ENCODE measurements at places on chromosomes 7 and 10.

DNA sequence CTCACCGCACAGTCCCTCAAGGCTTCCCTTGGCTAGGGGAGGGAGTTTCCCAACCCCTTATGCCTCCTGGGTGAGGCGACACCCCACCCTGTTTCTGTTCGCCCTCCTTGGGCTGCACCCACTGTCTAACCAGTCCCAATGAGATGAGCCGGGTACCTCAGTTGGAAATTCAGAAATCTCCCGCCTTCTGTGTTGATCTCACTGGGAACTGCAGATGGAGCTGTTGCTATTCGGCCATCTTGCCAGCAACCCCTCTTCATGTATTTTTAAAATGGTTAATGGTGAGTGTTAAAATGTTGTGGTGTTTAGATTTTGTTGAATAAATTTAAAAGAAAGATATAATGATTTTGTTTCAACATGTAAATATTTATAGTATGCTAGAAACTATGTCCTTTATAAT lies 22.0 kb downstream of the UMAD1 start:
- DNase-seq: no peak

DNA sequence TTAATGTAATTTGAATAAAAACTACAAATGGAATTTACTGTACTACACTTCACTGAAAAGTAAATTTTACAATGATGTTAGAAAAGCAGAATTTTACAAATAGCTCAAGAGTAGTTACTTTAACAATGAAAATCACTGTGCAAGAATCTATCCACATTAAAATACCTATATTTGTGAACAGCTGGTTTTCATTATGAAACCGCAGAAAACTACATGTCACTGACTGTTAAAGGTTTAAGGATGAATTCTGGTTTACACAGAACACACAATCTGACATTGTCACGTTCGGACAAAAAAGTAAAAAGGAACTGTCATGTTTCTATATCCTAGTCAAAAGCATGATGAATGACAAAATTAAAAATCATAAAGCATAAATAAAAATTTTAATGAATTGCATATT lies 415.3 kb upstream of the PRKCQ start:
- no peak for DNase-seq

DNA sequence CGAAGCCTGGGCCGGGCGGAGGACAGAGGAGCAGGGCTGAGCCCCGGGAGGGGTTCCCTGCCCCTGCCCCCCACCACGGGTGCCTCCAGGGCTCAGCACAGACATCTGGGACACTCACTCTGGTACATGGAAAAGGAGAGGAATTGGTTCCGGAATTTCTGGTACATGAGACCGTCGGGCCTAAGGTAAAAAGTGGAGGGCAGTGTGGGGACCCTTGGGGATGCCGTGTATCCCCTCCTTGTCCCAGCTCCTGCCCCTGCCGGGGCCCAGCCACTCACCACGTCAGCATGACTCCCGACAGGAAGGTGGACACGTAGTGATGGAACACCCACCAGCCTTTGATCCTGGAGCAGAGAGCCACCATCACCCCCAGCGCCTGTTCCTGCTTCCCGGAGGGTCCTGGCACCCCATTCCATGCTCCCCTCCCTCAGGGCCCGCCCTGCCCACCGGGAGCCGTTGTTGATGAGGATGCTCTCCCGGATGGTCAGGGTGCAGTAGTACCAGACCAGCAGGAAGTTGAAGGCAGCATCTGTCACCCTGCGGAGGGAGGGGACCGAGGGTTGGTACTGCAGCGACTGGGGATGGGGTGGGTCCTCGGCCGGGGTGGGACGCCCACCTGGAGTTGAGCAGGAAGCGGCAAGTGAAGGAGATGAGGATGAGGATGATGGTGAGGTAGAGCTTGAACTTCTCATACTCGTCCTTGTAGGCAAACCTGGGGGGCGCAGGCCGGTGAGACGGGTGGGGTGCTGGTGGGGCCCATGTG lies 6.4 kb downstream of the TMEM120A start:
- DNase-seq: no peak

- no peak for DNase-seq
Measured at GRCh38 chr10:11530806-11531205, 80.6 kb downstream of the USP6NL start.

- DNase-seq: no peak
Measured at GRCh38 chr10:73480158-73480557, 15.7 kb downstream of the PPP3CB start.
